Activated CD4-positive, alpha-beta T cell treated with anti-CD3 and anti-CD28 coated beads for 36 hours (primary cell): ENCODE measurements at places on chromosomes 1 and 21. TPM values are rescaled to one million over a fixed set of nuclear protein-coding genes. Genes with fewer than 3 reads are reported as not detected.

DNA sequence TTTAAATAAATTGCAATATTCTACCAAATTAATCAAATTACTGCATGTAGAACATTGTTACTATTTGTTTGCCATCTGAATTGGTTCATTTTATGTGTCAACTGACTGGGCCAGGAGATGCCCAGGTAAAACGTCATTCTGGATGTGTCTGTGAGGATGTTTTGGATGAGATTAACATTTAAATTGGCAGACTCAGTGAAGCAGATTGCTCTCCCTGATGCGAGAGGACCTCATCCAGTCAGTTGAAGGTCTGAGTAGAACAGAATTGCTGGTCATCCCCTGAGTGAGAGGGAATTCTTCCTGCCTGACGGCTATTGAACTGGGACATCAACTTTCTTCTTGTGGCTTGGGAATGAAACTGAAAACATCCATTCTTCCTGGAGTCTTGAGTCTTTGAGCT, 122.0 kb upstream of the GREM2 start:
- no peaks in the 10 kb centered on the region for H3K36me3 ChIP-seq
- no peak for DNase-seq
- H3K27ac ChIP-seq = no peak overlapping the region
- H3K4me3 ChIP-seq = no peak overlapping the region
- H3K27me3 ChIP-seq = peaks cover 3% of the 10 kb centered on the region

DNA sequence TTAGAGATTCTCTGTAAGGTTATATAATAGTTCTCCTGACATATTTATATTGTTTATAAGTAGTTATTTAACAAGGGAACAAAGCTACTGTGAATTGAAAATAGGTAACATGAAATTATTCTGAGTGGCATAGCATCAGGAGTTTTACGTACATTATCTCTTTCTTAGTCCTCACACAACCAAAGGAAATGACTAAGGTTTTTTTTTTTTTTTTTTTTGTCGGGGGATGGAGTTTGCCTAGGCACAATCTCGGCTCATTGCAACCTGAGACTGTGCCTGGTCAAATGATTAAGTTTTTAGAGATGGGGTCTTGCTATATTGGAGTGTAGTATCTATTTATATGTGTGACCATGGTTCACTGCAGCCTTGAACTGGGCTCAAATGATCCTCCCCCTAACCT, 24.9 kb downstream of the TMED5 start:
- H3K27ac ChIP-seq = peak overlapping the region; percentile 47
- H3K27me3 ChIP-seq = no peaks in the 10 kb centered on the region
- peaks cover 30% of the 10 kb centered on the region for H3K36me3 ChIP-seq
- peaks cover 25% of the 10 kb centered on the region for H3K4me1 ChIP-seq

GRCh38 chr1:41805771-41806471, 112.8 kb downstream of the HIVEP3 start:
- peak; percentile 69 for DNase-seq
- H3K4me1 ChIP-seq = peaks cover 89% of the 10 kb centered on the region
- peaks cover 5% of the 10 kb centered on the region for H3K36me3 ChIP-seq
- H3K27me3 ChIP-seq = no peaks in the 10 kb centered on the region
- peak overlapping the region; percentile 82 for H3K27ac ChIP-seq

DNA sequence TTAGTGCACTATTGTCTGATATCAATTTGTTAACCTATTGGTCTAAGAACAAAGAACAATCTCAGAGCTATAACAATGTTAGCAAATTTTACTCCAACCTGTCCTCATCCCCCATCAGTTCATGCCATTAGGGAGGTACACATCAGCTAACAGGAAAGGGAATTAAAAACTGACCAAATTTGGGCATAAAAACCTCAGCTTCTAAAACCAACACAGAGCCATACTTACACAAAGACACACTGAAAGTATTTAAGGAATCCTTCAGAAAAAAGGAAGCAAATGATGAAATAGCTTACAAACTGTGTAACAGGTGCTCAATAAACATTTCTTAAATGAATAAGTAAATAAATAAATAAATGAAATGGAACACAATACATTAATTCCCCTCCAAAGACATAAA, 89.2 kb downstream of the TTLL7 start:
- DNase-seq = no peak
- no peak overlapping the region for H3K27ac ChIP-seq
- H3K4me1 ChIP-seq = no peaks in the 10 kb centered on the region
- no peak overlapping the region for H3K4me3 ChIP-seq

The KRTAP22-2 gene
- total RNA-seq = not detected
